Stimulated activated CD8-positive, alpha-beta memory T cell treated with anti-CD3 and anti-CD28 coated beads, Interleukin-4, amount 100 ng/mL, for 48 hours (primary cell): ENCODE measurements at places on chromosomes 7 and 10.

- DNase-seq: no peak
Observed at GRCh38 chr10:16611037-16611436, 89.4 kb upstream of the C1QL3 start.

DNA sequence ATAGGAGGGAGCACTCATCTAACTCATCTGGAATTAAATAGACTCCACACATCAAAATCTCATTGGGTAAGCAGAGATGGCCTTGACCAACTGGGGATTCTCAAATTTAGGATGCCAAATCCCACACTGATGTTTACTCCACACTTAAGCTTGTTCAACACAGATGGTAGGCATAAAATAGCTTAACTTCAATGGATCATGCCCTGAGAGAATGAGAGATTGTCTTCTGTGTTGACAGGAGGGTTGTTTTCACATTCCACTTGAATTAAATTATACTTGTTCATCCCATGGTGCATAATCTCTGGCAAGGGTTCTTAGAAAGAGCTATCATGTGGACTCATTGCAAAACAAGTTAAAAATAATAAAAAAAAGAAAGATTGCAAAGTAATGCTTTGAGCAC is 391.4 kb downstream of the PLXDC2 start:
- no peak for DNase-seq

- peak; percentile 66 for DNase-seq
Observed at GRCh38 chr10:110641256-110641655, 2.9 kb upstream of the RBM20 start.

GRCh38 chr10:21213381-21213780 is 312.1 kb downstream of the SKIDA1 start:
- no peak for DNase-seq

DNA sequence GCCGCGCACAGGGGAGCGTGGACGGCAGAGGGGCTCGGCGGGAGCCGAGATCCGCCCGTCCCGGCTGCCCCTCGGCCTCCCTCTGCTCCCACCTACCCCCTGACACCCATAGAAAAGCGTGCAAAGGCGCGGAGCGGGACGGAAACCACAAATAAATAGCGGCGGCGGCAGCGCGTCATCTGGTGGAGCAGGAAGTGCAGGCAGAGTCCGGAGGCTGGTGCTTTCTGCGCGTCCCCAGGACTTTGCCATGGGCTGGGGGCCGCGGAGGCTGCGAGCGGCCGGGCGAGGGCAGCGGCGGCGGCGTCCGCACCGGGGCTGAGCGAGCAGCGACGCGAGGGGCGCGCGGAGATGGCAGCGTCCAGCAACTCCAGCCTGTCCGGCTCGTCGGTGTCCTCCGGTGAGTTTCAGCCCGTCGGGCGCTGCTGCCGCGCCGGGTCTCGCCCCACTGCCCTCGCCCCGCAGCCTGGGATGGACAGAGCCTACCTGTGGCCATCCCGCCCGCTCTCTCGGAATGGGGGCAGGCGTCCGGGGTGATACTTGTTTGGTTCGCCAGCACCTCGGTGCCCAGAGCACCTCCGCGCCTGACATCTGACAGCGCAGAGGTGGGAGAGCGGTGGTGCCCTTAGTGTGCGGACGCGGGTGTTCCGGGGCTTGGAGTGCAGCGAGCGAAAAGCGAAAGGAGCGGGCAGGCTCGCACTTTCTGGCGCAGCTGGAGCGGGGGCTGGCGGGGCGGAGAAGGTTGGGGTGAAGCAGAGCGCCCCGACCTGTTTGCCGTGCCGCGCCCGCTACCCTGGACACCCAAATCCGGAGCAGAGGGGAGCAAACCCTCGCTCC is at the start of gene CHN2:
CHN2 (plus strand) TSS at position 182 of the 834 bp plus-strand sequence.
- DNase-seq: peak; percentile 65

DNA sequence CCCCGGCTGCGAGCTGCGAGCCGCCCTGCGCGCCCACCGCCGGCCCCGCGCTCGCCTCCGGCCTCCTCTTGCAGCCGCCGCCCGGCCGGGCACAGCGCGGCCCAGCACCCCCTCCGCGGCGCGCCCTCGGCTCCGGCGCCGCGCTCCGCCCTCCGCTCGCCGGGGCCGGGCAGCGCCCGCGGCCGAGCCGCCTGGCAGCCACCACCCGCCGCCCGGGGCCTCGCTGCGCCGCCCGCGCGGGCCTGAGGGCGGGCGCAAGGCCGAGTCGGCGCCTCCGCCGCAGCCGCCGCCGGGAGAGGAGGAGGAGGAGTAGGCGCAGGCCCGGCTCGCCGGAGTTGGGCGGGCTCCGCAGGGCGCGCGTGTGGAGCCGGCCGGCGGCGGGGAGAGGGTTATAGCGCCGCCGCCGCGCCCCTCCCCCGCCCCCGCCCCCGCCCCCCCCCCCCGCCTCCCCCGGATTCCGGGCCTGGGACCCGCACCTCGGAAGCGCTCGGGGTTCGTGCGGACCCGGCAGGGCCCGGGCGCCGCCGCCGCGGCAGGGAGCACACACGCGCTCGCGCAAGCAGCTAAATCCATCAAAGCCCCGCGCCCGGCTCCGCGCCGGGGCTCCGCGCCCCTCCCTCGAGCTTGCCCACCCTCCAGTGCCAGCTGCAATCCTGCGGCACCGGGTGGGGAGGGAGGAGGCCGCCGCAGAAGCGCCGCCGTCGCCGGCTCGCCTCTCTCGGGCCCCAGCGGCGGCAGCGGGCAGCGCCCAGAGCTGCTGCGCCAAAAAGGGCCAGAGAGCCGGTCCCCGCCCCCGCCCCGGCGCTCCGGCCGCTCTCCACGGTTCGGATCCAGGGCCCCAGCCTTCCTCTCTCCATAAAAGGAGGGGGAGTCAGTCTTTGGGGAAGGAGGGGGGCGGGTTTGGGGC is at the start of gene PDGFA:
PDGFA (minus strand) TSS at position 363 of the 907 bp plus-strand sequence. CDS start 845 bp downstream, outside the sequence.
- no peak for DNase-seq

- peak; percentile 45 for DNase-seq
Observed at GRCh38 chr10:100186253-100187212, 704 bp upstream of the ERLIN1 start.

DNA sequence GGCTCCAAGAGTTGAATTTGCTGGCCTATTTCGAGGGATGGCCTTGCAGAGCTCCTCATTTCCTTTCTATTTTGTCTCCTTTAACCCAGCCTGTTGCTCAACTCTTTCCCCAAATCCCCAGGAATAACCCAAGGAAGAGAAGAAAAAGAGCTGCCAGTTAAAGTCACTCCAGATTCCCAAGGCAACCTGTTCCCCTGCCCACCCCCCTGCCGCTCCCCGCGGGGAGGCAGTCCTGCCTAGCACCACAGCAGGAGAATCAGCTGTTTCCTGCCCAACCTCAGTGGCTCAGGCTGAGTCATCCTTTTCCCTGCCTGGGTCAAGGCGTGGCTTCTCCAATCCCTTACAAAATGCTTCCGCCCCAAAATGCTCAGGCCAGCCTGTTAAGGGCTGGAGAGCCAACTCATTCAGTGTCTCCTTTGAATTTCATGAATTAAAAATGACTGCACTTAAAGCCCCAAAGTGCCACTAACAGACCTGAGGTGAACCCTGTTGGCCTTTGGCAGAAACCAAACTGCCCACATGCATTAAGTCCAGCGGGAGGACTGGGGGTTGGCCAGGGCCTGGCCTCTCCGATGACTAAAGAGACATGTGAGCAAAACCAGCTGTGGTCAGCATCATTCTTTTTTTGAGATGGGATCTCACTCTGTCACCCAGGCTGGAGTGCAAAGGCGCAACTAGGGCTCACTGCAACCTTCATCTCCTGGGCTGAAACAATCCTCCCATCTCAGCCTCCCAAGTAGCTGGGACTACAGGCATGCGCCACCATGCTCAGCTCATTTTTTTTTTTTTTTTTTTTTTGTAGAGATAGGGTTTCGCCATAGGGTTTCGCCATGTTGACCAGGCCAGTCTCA is 83.2 kb upstream of the KIF5B start:
- DNase-seq: peak; percentile 26

DNA sequence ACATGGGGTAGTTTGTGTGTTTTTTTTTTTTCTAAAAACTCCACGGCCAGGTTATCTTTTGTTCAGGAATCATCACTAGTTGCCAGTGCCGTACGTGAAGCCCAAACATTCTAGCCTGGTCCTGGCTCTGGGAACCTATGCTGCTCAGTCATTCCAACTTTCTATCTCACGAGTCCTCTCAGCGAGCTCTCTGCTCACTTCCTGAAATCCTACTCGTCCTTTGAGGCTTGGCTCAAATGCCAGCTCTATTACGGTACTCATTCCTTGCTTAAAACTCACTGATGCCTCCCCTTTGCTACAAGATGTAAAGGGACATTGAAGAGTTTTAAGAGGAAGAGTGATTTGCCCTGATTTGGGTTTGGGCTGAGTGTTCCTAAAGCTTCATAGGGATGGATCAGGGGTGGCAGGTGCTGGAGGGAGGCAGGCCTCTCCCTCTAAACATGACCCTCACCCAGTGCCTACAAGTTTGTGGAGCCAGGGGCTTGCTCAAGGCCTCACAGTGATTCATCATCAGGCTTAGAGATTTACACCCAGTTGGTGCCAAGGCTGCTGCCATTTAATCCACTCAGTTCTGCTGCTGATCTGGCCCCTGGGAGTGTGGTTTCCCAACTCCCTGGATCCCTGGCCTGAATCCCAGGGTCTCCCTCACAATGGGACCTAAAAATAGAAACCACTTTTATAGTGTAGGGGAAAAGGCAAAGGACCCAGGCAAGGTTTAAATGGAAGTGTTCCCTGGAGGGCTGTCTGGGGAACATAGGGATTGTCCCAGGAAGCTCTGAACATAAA is 46.1 kb upstream of the R3HCC1L start:
- DNase-seq: no peak

DNA sequence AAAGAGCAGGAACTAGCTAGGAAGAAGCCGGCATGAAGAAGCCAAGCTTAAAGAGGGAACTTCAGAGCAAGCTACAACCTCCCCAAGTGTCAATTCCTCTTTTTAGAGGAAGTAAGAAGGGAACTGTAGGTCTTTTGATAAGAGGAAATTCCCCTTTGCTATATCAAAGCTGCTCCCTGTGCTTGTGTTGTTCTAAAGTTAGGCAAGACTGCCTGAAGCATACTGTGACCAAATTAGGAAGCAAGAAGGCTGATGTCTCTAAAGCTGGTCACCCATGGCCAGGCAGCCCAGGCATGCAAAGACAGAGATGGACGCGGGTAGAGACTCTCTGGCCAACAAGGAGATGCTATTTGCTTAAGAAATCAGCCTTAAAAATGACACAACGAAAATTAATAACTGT is 87.9 kb downstream of the RNF216 start:
- DNase-seq: no peak

DNA sequence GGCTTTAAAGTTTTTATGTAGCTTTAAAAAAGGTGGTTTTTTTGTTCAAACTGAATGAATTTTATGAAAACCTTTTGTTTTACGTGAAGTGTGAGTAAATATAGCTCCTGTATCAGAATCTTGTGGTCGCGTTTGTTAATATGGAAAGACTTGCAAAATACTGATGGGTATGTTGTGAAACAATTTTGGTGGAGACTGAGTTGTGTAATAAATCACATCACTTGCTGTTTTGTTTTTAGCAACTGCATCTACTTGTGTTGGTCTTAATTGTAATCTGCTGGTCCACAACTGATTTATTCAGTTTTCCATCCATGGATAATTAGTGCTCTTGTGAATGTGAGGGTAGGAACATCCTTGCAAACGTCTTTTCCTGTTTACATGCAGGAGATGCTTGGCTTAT is 10.5 kb downstream of the PLXDC2 start:
- no peak for DNase-seq

DNA sequence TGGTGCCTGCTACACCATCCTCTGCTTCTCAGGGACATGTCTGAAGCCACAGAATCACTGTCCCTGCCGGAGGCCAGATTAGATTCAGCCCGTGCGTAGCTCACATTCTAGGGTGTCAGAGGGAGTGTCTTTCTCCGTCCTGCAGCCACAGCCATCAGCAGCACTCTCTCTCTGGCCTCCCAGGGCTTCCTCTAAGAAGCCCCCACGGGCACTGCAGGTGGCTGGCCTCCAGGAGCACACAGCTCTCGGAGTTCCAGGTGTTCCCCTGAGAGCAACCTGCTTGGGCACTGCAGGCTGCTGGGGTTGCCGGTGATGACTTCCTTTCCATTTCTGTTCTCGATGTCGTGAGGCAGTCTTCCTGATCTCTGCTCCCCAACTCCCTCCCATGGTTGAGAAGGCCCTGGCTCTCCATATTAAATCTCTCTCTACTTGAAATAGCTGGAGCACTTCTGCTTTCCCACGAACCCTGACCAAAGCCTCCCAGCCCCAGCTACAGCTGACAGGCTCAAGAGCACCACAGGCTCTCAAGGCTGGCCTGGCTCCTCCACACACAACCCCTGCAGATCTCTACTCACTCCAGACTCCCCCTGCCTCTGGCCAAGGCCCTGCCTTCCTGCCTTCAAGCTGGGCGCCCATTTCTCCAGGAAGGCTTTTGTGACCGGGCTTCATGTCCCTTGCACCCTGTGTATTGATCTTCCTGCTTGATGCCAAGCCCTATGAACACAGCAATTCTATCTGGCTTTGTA is 49.0 kb upstream of the TMEM72 start:
- DNase-seq: no peak

DNA sequence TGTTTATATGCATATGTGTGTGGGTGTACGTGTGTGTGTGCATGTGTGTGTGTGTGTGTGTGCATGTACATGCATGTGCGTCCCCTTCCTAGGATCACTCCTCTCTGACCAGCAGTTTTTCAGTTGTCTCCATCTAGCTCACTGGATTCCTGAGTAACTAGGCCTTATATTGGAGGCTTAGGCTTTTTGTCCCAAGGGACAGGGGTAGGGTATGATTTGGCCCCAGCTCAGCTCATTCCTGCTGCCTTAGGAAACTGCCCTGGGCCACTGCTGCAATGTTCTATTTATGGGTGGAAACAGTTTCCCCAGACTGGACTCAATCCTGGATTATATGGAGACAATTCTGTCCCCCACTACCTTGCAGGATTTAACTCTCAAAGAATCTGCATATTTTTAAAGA is 68.8 kb upstream of the SDK1 start:
- DNase-seq: no peak

DNA sequence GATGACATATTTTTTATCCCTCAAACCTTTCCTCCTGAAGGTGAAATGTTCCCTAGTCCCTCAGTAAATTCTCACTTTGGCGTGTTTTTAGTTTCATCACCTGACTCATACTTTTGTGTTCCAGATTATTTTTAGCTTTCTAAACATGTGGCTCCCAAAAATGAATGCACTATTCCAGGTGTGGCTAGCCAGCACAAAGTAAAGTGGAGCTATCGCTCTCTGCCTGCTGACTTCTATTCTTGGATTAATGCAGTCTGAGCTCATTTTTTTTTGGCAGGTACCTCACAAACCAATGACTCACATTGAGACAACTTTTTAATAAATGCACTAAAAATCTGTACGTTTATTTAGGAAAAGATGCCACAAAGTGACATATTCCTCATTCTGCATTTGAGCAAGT is 58.8 kb upstream of the LANCL2 start:
- DNase-seq: no peak

GRCh38 chr10:73060738-73061635 is 35.7 kb downstream of the P4HA1 start:
- no peak for DNase-seq

DNA sequence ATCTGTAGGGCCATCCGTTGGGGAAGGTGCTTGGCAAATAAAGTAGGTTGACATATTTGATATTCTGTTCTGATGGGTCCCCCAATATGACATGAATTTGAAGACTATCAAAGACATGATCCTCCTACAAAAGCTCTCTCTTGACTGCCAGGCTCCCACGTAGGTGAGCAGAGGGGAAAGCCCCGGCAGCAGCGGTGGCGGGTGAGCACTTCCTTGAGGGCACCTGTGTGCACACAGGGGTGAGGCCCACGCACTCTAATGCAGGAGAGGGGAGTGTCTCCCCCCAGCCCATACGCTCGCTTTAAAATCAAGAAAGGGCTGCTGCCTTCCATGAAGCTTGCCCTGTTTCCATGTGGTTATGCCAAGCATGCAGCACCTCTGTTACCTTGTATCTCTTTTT is 100.4 kb downstream of the TAX1BP1 start:
- DNase-seq: peak; percentile 42
